ENCODE measurements at places on chromosomes 3 and 15.

GRCh38 chr3:60636846-60637245, 614.4 kb downstream of the FHIT start:
- no peak for DNase-seq

DNA sequence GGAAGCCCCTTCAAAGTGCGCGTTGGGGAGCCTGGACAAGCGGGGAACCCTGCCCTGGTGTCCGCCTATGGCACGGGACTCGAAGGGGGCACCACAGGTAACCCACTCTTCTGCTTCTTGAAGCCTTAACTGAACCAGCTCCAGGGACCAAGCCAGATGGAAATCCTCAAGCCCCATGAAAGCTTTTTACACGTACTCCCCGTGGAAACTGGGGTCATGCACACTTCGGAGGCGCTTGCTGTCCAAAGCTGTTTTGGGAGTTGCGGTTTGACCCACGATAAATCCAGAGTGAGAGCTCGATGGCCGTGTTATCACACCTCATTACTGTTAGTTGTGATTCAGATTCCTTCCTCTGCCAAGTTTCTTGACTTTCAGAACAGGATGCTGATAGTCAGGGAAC, 47.5 kb downstream of the DNASE1L3 start:
- no peak for DNase-seq

DNA sequence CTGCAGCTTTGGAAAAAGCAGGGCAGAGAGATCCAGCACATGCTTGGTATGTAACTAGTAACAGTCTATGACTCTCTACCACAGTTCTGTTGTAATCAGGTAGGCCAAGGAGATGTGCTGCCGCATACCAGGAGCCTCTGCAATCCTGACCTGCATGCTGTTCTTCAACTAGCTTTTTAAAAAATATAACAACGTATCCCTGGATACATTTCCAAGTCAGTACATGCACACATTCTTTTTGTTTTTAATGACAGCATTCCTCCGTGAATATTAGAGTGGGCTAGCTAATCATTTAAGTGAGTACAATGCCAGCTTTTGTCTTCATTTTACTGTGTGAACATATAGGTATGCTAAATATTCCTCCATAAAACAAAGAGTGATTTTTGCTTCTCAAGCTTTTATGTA, 437.8 kb downstream of the RBMS3 start:
- DNase-seq: no peak

DNA sequence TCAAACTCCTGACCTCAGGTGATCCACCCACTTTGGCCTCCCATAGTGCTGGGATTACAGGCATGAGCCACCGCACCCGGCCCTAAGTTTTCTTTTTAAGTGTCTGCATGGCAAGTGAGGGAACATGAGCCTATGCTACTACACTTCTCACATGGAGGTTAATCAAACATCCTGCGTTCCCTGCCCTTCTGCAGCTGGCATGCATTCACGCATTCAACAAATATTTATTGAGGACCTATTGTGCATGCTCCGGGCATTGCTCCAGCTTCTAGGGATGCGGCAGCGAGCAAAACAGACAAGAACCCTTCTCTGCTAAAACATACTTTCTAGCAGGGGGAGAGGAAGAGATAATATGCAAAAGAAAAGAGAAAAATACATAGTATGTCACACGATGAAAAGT, 42.6 kb upstream of the ACKR4 start:
- DNase-seq: no peak

- no peak for DNase-seq
Measured at GRCh38 chr3:151971814-151972579, 98.6 kb downstream of the SUCNR1 start.
